ENCODE measurements at places on chromosomes 13 and 19.

DNA sequence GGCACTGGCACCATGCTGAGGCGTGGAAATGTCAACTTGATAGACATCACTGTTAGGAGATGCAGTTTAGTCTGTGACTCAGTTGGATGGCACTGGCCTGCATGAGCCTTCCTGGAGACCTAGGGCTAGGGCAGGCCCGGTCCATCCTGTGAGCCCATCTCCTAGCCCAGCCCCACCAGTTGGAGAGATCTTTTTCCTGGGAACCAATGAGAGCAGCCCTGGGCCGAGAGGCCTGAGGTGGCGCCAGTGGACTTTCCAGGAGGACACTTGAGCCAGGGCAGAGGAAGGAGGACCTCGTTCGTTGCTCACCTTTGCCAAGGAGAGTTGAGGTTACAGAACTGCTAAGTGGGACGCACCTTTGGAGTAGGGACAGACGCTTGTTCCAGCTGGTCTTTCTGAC lies 100.5 kb upstream of the TEX29 start:
- no peak for DNase-seq

DNA sequence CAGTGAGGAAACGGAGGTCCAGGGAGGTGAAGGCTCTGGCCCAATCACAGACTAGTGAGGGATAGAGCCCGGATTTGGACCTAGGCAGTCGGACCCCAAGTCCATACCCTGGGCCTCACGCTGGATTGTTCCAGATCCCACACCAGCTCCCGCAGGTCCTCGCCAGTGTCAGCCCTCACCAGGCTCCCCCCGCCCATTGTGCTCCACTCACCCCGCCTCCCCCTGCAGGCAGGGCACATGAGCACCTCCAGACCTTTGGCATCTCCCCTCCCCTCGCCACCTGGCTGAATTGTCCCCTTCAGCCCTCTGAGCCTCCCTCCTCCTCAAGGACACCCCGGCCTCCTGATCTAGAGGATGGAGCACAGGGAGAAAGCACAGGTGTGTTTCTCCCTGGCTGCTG lies 152.4 kb downstream of the KATNAL1 start:
- no peak for DNase-seq

DNA sequence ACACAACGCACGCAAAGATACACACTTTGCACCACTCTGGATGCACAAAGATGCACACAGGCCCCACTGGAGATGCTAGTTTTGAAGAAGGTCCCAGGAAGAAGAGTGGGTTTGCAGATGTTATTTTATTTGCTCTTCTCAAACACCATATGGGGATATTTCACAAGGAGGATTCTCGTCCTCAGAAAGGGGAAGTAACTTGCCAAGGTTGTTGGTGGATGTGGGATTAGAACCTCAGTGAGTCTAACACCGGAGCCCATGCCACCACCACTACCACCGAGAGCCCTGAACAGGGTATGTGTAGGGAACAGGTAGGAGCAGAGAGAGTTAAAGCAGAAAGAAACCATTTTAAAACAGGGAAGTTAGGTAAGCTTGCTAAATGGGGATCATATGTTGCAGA lies 9.6 kb upstream of the CEACAM6 start:
- DNase-seq = no peak

DNA sequence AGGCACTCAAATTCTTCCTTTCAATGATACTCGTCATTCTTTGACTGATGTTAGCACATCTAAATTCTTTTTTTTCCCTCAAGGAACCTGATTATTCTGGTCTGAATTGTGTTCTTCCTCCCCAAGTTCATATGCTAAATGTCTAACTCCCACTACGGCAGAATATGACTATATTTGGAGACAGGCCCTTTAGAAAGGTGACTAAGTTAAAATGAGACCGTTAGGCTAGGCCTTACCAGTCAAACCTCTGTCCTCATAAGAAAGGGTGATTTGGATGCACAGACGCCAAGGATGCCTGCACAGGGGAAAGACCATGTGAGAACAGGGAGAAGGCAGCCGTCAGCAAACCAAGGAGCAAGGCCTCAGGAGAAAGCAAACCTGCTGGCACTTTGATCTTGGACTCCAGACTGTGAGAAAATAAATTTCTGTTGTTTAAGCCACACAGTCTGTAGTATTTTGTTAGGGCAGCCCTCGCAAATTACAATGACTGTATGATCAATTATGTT lies 13.1 kb upstream of the FOXO1 start:
- no peak for DNase-seq

GRCh38 chr13:93927431-93927830 lies 552.1 kb downstream of the DCT start:
- no peak for DNase-seq

DNA sequence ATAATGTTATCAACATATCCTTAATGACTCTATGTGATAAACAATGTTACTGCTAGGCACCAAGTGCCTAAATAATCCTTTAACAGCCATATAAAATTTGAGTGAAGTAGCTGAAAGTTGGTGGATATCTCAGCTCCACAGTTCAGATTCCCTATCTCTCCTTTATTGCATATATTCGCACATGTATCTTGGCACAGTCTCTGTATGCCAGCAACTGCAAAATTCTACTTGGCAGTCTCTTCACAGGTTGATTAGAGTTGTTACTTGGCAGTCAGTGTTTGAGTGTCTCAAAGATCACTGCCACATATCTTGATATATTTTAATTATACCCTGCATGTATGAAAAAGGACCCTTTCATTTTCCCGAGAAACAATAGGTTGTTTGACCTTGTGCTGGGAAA lies 879.3 kb downstream of the OLFM4 start:
- DNase-seq = no peak

DNA sequence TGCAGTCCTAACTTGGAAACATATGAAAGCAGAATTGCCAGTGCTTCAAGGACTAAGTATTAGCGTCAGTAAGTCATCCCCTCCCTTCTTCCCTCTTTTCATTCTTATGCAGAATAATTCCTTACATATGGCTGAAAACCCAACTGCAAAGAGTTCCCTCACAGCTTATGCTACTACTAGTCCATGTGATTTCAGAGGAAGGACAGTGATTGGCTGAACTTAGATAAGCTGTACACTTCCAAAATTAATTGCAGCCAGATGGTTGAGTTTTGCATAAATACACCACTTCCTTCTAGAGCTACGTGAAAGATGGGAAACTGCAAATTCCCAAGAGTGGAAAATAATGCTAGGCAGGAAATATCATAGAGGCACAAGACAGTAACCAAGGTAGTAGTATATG lies 730.4 kb downstream of the OLFM4 start:
- no peak for DNase-seq

GRCh38 chr13:64457976-64458375 lies 2772.2 kb downstream of the PCDH9 start:
- no peak for DNase-seq

- DNase-seq = no peak
Observed at GRCh38 chr13:80224468-80224867, 116.5 kb downstream of the SPRY2 start.

DNA sequence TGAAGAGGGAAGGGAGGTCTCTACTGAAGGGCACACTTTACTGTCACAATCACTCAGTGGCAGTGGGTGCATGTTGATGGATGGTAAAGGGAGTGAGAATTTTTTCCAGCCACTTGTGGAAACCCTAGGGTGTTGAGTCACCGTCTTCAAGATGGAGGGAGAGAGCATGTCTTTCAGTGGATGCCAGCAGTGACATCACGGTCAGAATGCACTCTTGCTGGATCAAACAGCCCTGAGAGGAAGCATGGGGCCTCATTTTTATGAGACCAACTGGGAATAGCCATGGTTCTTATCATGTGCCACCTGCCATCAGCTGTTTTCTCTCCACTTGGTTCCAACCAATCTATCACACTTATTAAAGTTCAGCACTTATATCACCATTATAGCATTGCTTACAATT lies 182.5 kb downstream of the KCNRG start:
- no peak for DNase-seq
